ENCODE measurements at places on chromosomes 4 and X. TPM values are rescaled to one million over a fixed set of nuclear protein-coding genes. Genes with fewer than 3 reads are reported as not detected.
A peak's percentile ranks its signal among the peaks of the same experiment; 100 is the strongest.

The PCDH19 gene
- under 0.01 TPM for total RNA-seq

The CLGN gene
- not detected for total RNA-seq

- no peak for DNase-seq
These were observed 247.2 kb upstream of the ADGRL3 start for GRCh38 chr4:60952921-60953320.

The LAMP2 gene
- 125 TPM for total RNA-seq

GRCh38 chr4:155539746-155540145, 126.9 kb upstream of the GUCY1A1 start:
- no peak for DNase-seq

The CNKSR2 gene
- total RNA-seq: not detected

GRCh38 chrX:130049821-130050220, 60.5 kb downstream of the ELF4 start:
- DNase-seq: no peak

- DNase-seq: no peak
These were observed 5.8 kb downstream of the ITM2A start for GRCh38 chrX:79361192-79361870.

GRCh38 chr4:80094191-80094590, 21.2 kb upstream of the ANTXR2 start:
- DNase-seq: peak; percentile 37

GRCh38 chr4:174663216-174663615, 140.9 kb upstream of the HPGD start:
- DNase-seq: no peak

The OCIAD2 gene
- 10.1 TPM for total RNA-seq

The DMRTC1B gene
- total RNA-seq: not detected

GRCh38 chr4:110049951-110050925, 137.6 kb downstream of the EGF start:
- DNase-seq: peak; percentile 59
